ENCODE measurements at places on chromosomes 11 and 22. TPM values are rescaled to one million over a fixed set of nuclear protein-coding genes. Genes with fewer than 3 reads are reported as not detected.
A peak's percentile ranks its signal among the peaks of the same experiment; 100 is the strongest.

GRCh38 chr11:46099963-46100316 lies 21.3 kb downstream of the PHF21A start:
- DNase-seq = no peak

DNA sequence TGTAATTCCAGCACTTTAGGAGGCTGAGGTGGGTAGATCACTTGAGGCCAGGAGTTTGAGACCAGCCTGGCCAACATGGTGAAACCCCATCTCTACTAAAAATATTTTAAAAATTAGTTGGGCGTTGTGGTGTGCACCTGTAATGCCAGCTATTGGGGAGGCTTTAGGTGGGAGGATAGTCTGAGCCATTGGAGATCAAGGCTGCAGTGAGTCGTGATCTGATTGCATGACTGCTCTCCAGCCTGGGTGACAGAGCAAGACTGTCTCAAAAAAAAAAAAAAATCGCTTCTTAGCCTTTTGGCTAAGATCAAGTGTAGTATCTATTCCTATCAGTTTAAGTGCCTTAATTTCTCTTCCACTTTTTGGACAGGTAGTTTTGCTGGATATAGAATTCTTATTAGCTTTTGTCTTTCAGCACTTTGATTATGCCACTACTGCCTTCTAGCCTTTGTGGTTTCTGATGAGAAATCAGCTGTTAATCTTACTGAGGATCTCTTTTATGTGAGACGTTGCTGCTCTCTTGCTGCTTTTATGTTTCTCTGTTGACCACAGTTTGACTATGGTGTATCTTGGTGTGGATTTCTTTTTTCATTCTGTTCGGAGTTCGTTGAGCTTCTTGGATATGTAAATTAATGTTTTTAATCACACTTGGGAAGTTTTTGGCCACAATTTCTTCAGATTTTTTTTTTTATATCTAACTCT lies 24.7 kb downstream of the CHEK1 start:
- no peak for DNase-seq

DNA sequence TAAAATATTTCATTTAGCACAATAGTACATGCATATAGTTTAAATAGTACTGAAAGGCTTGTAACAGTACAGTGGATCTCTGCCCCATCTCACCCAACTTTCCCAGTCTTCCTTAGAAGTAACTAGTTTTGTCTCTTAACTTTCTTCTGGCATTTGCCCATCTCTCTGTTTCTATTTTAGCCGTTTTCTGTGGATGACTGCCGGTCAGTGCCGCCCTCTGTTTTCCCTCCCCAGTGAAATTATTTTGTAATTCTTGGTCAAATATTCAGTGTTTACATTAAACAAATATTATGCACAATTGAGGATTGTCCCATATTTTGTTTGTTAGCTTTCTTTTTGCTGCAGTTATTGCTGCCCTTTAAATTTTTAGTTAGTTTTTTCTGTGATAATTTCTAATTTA lies 8.3 kb downstream of the PDHX start:
- DNase-seq = no peak

GRCh38 chr11:108491936-108492335 lies 6.2 kb downstream of the POGLUT3 start:
- no peak for DNase-seq

- no peak for DNase-seq
Measured at GRCh38 chr11:61778920-61779650, 13.3 kb downstream of the TMEM258 start.

DNA sequence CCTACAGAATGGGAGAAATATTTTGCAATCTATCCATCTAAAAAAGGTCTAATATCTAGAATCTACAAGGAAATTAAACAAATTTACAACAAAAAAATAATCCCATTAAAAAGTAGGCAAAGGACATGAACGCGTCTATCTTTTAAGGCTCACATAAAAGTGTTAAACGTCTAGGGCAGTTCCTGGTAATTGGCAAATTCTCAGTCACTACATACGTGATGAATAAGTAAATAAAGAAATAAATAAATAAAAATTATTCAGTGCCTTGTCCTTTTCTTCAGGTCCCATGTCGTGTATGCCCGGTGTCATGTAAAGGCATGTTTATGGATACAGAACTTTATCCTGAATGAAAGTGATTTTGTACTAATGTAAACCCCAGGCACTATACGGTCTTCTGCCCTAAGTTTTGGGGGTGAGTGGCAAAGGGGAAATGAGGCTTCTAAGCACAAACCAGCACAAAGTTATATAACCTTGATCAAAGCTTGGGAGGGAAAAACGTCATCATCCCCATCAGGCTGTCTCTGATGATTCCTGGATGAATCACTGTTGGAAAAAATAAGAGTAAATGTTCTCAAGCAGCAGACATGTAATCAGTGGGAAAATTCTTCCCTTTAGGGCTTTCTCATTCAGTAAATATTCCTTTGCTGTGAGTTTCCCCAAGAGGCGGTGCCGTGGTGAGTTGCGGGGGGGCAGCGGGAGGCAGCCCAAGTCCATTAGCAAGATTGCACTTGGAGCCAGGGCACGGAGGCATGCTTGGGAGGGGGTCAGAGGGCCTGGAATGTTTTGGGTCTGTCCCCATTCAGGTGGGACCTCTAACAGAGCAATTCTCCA lies 30.4 kb upstream of the MICAL2 start:
- DNase-seq = peak; percentile 76

DNA sequence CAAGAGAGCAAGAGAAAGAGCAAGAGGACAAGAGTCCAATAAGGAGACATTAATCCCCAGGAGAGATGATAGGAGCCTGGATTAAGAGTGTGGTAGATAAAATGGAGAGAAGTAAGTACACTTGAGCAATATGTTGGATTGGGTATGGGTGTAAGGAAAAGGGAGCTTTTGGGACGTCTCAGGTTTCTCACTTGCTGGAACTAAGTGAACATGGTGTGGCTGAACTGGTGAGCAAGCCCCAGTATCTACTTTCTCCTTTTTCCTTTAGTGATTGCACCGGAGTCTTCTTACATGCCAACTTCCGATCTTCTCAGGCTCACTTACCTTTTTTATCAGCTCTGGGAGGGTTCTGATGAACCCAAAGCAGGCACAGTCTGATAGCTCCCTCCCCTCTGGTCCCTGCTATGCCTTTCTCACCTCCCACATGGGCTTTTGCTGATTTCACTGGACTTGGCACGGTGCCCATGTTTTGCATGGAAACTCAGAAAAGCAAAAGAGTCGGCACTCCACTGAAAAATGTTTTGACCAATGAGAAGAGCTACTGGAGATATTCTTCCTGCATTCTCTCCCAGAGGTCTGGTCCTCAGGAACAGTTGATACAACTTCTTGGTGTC lies 14.5 kb upstream of the APLNR start:
- peak; percentile 34 for DNase-seq

DNA sequence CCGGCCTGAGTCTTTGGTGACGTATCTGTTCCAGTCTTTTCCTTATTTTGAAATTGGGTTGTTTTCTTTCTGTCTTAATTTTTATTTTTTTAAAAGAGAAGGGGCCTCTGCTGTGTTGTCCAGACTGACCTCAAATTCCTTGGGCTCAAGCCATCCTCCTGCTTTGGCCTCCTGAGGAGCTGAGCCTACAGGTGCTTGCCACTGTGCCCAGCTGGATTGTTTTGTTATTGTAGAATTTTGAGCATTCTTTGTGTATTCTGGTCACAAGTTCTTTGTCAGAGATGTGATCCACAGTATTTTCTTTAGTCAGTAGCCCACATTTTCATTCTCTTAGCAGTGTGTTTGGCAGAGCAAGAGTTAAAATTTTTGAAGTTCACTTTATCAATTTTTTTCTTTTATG lies 100.1 kb downstream of the ATXN10 start:
- no peak for DNase-seq

DNA sequence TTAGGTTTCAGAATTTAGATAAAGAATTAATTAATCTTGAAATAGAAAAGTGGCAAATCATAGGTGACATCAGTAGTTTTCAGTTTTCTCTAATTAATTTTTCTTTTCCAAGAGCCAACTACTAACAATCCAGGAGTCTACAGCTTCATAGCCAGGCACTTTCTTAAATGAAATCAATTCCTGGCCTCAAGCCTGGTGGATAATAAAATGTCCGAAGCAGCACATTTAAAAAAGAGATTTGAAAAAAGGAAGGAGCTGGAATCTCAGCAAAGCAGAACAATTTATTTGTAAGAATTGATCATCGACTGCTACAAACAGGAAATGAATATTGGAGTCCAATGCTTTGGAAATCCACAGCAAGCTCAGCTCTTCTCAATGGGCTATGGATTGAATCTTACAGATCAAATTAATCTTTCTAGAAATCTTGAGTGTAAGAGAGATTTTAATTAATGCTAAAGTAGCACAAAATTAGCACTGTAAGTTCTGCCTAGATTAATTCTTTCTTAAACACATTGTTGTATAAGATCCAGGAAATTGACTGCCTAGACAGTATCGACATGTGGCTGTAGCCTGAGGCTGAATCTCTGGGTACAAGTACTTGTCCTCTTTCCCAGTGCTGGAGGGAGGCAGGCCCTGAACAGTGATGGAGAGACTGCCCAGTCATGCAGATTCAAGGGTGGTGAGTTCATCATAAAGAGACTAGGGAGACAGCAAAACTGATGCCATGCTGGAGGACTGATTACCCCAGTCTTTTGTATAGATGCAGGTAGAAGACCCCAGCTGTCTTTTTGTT lies 167.8 kb upstream of the POU2AF2 start:
- DNase-seq = no peak

DNA sequence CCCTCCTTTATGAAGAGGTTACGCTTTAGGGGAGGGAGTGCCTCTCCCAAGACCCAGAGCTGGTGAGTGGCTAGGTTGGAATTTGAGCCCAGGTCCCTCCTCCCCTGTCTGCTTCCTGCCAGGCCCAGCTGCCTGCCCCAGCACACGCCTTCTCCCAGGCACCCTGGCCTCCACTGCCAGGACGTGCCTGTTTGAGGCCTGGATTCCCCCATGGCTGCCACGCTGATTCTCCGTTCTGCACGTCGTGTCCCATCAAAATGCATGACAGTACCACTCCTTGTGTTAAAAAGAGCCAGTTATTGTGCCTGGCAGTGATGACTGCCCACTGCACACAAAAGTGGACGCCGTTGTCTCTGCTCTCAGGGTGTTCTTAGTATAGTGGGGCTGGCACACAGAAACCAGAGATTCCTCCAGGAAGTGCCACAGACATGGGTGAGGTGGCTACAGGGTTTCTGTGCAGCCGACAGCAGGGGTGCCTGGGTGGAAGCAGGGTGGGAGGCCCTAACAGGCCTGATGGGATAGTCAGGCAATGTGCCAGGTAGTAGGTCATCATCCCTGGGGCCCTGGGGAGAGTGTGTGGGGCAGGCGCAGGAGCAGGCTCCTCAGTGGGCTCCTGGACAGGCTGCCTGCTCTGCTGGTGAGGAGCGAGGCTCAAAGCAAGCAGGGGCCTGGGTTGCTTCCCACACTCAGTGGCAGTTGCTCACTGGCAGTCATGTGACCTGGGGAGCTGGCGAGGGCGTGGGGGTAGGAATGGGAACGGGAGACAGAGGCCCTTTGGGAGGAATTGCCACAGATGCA lies 24.2 kb downstream of the MED15 start:
- DNase-seq = no peak

- DNase-seq = no peak
Measured at GRCh38 chr22:42803389-42803788, 53.7 kb downstream of the ARFGAP3 start.

GRCh38 chr22:21728270-21728669 lies 7.3 kb downstream of the YPEL1 start:
- DNase-seq = no peak

DNA sequence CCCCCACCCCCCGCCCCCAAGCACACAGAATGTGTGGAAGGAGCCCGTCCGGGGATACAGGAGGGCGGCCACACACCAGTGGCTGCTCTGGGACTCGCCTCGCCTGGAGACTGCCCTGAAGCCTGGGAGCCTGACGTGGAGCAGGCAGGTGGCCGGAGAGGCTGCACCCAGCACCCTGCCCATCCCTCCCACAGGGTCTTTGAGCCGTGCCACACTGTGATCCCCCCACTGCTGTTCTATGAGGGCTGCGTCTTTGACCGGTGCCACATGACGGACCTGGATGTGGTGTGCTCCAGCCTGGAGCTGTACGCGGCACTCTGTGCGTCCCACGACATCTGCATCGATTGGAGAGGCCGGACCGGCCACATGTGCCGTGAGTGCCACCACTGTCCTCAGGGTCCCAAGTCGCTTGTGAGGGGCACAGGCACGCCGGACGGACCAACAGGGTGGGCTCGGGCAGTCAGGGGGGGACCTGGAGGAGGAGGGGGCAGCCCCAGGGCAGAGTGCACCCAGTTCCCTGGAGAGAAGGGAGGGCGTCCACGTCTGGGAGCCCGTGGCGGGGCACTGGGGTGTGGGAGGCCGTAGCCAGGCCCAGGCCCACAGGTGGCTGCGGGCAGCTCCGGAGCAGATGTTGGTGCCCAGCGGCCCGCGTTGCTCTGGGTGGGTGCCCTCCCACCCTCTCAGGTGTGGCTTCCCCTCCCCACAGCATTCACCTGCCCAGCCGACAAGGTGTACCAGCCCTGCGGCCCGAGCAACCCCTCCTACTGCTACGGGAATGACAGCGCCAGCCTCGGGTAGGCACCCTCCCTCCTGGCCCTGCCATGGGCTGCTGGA lies 27.0 kb upstream of the MUC5B start:
- DNase-seq = no peak

Gene HEPHL1
- not detected for total RNA-seq

Gene YAP1
- total RNA-seq = 158 TPM

Gene KRTAP5-2
- total RNA-seq = not detected

Gene DERL3
- total RNA-seq = 2.0 TPM

Gene CCDC188
- 0.27 TPM for total RNA-seq

Gene OVOL1
- 0.31 TPM for total RNA-seq

Gene SCGB1D2
- not detected for total RNA-seq

Gene MFRP
- total RNA-seq = not detected

Data from ovary (tissue), 10 donors.